ENCODE measurements at places on chromosomes 6 and 20. TPM values are rescaled to one million over a fixed set of nuclear protein-coding genes. Genes with fewer than 3 reads are reported as not detected.
A peak's percentile ranks its signal among the peaks of the same experiment; 100 is the strongest.

SLC35D3 gene
- not detected for total RNA-seq

GRCh38 chr6:153367021-153367420 lies 235.9 kb upstream of the RGS17 start:
- H3K27me3 ChIP-seq, result no peaks in the 10 kb centered on the region
- H3K4me1 ChIP-seq, result no peaks in the 10 kb centered on the region
- no peak for DNase-seq

GRCh38 chr6:96520171-96521115 lies 1.2 kb upstream of the UFL1 start:
- no peaks in the 10 kb centered on the region for H3K36me3 ChIP-seq
- peak; percentile 35 for DNase-seq
- no peaks in the 10 kb centered on the region for H3K27me3 ChIP-seq
- peaks cover 2% of the 10 kb centered on the region for H3K4me1 ChIP-seq

DNA sequence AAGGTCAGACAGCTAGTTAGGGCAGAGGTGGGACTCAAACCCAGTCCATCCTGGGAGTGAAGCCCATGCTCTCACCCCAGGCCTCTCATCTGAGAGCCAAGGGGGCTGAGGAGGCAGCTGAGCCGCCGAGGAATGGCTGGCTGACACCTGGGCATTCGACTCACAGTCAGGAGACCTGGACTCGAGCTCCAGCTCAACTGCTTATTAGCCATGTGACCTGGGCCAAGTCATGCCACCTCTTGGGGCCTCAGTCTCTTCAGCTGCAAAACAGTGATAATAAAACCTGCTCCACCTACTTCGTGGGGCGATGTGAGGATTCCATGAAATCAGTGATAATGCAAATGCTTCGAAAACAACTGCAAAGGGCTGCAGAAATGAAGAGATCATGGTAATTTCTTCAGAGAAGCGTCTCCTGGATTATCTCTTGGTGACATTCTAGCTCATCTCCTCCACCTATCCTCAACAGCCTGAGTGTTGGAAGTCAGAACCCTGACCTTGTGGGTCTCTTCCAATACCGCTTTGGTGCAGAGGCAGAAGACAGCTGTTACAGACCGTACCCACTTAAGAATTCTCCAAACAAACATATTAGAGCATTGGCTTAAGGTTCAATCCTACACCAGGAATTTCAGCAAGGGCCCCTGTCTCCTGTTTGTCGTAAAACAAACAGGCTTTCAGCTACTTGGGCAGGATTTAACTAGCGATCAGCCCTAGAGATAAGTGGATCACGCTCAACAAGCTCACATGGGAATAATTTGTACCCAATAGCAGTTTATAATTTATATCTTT lies 60.0 kb upstream of the PIM1 start:
- H3K4me3 ChIP-seq, result no peak overlapping the region
- DNase-seq, result no peak
- H3K4me1 ChIP-seq, result peaks cover 5% of the 10 kb centered on the region
- H3K27ac ChIP-seq, result no peak overlapping the region
- no peaks in the 10 kb centered on the region for H3K36me3 ChIP-seq

- no peak overlapping the region for H3K4me3 ChIP-seq
- no peaks in the 10 kb centered on the region for H3K36me3 ChIP-seq
- no peaks in the 10 kb centered on the region for H3K4me1 ChIP-seq
- H3K27me3 ChIP-seq, result no peaks in the 10 kb centered on the region
Observed at GRCh38 chr6:134480593-134480992, 162.7 kb upstream of the SGK1 start.

Data from IMR-90 (cell line).